ENCODE measurements at places on chromosomes 2 and 18.

- no peak for DNase-seq
Observed at GRCh38 chr18:75108579-75109318, 100.2 kb downstream of the PTGR3 start.

DNA sequence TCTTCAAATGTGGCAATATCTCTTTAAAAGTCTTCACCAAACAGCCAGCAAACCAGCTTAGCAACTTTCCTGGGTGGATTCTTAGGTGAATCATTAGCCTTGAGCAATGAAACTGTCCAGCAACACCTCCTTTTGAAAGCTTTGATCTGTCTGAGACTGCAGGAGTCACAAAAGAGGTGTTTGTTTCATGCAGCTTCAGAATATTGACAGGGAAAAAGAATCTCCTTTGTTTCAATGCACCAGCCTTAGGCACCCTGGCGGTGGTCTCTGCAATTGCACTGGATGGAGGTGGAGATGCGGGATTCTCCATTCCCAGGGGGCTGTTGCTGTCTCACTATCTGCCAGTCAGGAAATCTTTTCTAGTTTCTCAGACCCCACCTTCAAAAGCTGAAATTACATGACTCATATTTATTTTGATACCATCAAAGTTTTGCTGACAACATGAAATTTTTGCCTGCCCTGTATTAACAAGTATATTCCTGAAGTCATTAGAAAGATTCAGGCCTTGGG, 76.0 kb upstream of the DSG1 start:
- no peak for DNase-seq

DNA sequence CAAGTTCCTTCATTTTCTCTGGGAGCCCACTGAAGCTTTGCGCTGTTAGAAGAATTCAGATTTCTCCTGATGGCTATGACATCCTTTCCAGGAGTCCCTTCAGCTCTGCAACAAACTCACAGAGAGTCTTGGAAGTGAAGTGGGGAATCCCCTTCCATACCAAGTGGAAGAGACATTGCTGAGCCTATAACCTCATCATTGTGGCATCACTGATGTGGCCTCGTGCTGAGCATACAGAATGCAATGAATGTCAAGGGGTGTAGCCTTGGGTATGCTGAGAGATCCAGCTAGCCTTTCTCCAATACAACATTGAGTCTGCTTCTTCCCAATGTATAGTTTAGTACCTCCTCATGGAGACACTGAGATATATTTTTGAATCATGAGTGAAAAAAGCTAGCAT, 311.1 kb upstream of the RAB12 start:
- no peak for DNase-seq

DNA sequence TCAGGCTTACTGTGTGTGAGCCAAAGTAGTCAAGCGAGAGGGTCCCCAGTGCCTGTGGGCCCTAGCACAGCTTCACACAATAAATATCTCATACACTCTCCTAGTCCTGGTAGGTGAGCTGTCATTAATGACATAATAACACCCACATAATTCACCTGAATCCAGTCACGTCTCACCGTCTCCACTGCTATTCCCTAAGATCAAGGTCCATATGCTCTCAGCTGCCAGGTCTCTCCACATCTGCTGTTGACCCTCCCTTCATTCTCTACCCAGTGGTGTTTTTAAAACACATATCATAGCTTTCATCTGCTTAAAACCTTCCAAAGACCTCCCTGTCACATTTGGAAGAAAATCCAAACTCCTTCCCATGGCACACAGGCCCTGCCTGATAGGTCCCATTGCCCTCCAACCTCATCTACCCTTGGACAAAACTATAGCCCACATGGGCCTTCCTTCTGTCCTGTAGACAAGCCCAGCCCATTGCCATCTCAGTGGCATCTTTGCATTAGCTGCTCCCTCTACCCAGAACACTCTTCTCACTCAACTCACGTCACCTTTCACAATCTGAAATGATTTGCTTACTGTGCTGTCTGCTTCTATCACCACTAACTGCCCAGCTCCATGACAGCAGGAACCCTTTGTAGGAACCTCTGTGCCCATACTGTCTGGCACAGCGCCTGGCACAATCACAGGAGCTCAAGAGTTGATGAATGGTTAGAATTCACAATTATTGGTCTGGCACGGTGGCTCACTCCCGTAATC, 7.5 kb downstream of the KCNG3 start:
- no peak for DNase-seq

DNA sequence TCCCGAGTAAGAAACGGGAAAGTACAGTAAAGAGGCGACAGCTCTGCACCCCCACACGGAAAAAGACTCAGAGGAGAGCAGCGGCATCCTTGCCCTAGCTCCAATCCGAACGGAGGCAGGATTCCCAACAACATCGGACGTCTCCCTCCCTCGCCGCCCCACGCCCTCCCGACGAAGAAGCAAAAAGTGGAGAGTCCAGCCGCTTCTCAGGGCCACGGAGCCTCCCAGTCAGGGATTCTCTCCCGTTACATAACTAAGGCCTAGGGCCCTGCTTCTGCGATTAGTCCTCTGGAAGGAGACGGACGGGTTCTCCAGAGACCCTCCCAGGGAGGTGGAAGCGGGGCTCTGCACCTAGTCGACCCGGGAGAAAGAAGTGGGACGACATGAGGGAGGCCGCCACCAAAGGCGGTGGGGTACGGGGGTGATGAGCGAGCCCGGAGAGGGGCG, 587 bp downstream of the SUMO1 start:
- DNase-seq, result no peak

- no peak for DNase-seq
Observed at GRCh38 chr18:61435064-61435652, 101.9 kb downstream of the CDH20 start.

GRCh38 chr2:162623888-162624287, 214.7 kb downstream of the KCNH7 start:
- no peak for DNase-seq

All from activated CD4-positive, CD25-positive, alpha-beta regulatory T cell treated with anti-CD3 and anti-CD28 coated beads, Interleukin-2, amount 50 U/mL, for 16 hours (primary cell).